ENCODE measurements at places on chromosomes 16 and 17.
A peak's percentile ranks its signal among the peaks of the same experiment; 100 is the strongest.

- no peak for DNase-seq
Observed at GRCh38 chr16:53511403-53512280, 8.6 kb upstream of the AKTIP start.

DNA sequence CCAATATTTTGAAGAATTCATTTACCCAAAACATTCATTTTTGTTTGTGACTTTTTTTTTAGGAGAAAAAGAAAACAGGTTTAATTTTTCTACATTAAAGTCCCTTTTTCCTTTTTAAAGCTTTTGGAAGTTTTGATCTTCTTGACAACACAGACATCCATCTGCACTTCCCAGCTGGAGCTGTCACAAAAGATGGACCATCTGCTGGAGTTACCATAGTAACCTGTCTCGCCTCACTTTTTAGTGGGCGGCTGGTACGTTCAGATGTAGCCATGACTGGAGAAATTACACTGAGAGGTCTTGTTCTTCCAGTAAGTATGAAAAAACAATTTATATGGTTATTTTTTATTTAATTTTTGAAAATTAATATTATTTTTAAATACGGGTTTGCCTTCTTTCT is 37.2 kb downstream of the SIAH1 start:
- no peak for DNase-seq

GRCh38 chr17:46120537-46120936 is 72.7 kb downstream of the KANSL1 start:
- no peak for DNase-seq

DNA sequence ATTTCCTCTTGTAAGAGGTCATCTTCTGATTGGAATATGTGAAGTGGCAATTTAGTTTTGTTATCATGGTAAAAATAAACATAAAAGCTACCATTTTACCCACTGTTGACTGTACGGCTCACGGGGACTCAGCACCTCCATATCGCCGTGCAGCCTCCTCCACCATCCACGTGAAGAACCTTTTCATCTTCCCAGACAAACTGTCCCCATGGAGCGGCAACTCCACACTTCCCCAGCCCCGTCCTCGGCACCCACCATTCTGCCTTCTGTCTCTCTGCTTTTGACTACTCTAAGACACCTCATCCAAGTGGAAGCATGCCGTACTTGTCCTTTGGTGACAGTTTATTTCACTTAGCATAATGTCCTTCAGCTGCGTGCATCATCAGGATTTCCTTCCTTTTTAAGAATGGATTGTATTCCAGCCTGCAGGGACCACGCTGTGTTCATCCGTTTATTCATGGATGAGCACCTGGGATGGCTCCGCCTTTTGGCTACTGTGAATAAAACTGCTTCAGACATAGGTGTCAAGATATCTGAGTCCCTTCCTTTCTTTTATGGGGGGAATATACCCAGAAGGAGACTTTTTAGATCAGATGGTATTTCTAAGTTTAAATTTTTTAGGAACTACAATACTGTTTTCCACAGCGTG is 14.3 kb downstream of the FBXO31 start:
- DNase-seq = peak; percentile 8

DNA sequence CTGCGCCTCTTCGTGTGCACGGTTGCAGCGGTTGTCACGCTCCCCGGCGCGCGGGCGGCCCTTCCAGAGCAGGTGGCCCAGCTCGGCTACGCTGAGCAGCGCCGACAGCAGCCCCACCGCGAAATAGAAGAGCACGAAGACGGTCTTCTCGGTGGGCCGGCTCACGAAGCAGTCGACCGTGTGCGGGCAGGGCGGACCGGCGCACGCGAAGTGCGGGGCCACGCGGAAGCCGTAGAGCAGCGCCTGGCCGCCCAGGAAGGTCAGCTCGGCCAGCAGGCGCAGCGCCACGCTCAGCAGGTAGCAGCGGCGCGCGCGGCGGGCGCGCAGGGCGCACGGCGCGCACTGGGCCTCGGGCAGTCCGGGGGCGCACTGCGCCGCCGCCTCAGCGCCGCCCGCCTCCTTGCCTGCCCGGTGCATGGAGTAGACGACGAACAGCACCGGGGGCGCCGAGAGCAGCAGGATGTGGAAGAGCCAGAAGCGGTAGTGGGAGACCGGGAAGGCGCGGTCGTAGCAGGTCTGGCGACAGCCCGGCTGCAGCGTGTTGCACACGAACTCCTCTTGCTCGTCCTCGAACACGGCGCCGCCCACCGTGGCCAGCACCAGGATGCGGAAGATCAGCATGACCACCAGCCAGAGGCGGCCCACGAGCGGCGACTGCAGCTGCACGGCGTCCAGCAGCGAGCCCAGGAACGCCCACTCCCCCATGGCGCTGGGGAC is 1.3 kb downstream of the GJD3 start:
- no peak for DNase-seq

DNA sequence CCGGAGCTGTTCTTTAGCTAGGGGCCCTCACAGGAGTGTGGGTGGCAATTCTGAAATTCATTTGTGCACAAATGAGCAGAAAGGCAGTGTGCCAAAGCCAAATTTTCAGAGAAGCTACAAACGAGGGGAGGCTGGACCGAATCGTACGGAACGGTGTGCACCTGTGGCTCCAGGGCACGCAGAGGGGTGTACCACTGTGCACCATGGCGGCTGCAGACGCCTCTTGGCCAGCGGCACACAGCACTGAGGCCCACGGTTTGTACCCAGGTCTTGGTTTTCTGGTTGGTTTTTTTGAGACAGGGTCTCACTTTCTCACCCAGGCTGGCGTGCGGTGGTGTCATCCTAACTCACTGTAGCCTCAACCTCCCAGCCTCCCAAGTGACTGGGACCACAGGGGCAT is 14.9 kb downstream of the CHMP1A start:
- no peak for DNase-seq
